NCI-H1694 treated with DMSO at 0.1 percent for 48 hours (cell line): ENCODE measurements at places on chromosomes 2 and 18.
A peak's percentile ranks its signal among the peaks of the same experiment; 100 is the strongest.

- DNase-seq: no peak
Measured at GRCh38 chr2:41111836-41112627, 660.1 kb upstream of the SLC8A1 start.

DNA sequence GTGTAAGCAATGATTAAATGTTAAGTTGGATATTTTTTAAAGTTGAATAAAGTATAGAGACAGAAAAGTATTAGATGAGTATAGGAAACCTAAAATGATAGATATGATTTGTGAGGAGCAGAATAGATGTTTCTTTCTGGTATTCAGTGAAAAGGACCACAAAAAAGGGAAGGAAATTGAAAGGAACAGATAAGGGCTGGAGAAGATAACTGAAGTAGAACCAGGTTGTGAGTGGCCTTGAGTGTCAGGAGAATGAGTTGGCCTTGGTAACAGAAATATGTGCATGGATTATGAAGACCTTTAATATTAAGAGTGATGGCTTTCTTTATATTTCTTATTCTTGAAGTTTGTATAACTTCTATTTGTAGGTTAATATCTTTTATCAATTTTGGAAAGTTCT is 543.5 kb downstream of the METTL4 start:
- DNase-seq: no peak

DNA sequence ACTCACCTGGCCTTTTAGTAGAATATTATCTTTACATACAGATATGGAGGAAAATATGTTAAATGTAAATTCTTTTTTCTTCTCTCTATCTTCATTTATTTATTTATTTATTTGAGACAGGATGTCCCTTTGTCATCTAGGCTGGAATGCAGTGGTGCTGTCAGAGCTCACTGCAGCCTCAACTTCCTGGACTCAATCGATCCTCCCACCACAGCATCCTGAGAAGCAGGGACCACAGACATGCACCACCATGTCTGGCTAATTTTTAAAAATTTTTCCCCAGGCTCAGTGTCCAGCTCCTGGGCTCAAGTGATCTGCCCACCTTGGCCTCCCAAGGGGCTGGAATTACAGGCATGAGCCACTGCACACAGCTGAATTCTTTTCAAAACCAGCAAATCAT is 20.3 kb downstream of the KYNU start:
- no peak for DNase-seq

- DNase-seq: peak; percentile 72
Measured at GRCh38 chr2:57892920-57893319, 153.7 kb upstream of the VRK2 start.

DNA sequence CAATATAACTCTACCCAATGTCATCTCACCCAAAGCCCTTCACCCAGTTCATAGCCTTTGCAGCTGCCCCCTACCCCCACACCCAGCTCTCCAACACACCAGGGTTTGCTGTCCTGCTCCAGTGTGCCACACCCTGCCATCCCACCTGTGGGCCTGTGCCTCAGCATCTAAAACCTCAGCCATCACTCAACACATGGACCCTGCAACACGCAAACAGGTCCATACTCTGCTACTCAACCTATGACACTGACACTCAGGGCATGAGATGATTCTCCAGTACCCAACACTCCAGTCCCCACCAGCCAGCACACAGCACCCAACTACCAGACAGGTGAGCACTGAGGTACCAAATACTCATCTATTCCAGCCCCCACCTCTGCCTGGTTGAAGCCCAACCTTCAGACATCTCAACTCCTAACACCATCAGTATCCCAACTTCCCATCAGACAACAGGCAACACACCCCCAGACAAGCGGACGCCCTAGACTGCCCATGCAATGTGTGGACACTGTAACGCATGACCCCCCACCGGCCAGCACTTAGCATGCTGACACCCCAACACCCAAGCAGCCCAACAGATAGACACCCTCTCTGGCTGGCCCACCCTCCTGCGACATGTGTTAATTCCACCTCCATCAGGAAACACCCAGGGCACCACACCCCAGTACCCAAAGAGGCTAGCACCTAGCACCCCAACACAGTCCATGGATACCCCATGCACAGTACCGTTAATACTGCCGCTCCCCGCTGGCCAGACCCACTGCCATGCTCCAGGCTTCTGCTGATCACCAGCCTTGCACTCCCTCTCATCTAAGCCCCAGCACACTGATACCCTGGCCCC is 25.0 kb downstream of the ZAP70 start:
- DNase-seq: no peak

DNA sequence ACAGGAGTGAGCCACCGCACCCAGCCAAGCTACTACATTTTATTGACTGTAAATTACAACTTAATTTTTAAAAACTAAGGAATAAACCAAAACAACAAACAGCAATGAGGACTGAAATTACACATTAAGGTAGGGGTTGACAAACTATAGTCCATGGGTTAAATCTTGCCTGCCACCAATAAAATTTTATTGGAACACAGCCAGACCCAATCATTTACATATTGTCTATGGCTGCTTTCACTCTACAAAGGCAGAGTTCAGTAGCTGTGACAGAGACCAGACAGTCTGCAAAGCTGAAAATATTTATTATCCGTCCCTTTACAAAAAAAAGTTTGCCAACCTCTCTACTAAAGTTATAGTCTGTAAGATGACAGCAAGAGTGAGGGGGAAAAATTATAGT is 24.3 kb upstream of the UGP2 start:
- no peak for DNase-seq

DNA sequence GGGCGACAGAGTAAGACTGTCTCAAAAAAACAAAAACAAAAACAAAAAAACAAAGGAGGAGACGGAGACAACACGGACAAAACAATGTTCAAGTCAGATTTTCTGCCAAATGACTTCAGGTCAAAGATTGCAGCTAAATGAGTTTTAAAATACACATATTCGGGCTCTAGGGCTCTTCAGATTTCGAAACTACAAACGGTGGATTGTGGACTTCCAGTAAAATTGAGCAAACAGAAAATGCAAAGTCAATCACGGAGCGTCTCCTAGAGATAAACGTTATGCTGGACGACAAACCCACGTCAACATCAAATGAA is 558 bp downstream of the MRPS5 start:
- DNase-seq: no peak

GRCh38 chr2:26754972-26755670 is 9.0 kb upstream of the SLC35F6 start:
- DNase-seq: no peak

- DNase-seq: no peak
Measured at GRCh38 chr2:43425659-43426058, 170.2 kb downstream of the THADA start.

GRCh38 chr2:14047491-14047890 is 585.0 kb upstream of the LRATD1 start:
- no peak for DNase-seq

- no peak for DNase-seq
Measured at GRCh38 chr2:203732953-203733510, 26.6 kb downstream of the CD28 start.

DNA sequence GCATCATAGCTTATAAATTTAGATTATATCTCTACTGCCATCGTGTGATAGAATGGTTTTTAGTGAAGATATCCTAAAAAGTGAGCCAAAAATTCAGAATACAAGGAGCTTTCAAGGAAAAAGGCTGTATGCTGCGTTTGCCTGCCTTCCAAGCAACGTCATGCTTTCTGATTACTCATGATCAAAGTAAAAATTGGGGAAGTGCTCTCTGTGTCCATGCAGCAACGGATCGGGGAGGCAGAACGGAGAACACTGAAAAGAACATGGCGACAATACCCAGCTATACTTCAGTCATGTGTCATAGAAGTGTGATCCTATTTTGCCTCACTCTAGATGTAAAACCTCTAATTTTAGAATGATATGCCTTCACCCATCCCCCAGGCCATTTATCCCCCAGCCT is 185.7 kb downstream of the SUCLG1 start:
- DNase-seq: no peak

- no peak for DNase-seq
Measured at GRCh38 chr2:236093134-236093533, 75.1 kb downstream of the GBX2 start.

DNA sequence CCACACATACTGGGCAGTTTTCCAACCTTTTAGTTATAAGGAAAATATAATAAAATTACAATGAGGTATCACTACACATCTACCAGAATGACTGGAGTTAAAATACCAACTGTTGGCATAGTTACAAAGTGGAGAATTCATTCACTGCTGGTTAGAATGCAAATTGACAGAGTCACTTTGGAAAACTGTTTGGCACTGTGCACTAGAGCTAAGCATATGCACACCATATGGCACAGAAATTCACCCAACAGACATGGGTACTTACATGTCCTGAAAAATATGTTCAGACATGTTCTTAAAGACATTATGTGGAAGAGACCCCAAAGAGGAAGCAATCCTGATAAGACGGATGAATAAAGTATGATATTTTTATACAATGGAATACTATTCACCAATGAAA is 686.1 kb upstream of the RAB6C start:
- DNase-seq: peak; percentile 88

GRCh38 chr2:212968284-212969081 is 182.9 kb downstream of the IKZF2 start:
- DNase-seq: no peak

- DNase-seq: peak; percentile 38
Measured at GRCh38 chr2:24793761-24794435, 673 bp downstream of the CENPO start.

- DNase-seq: no peak
Measured at GRCh38 chr2:18814387-18814786, 225.0 kb upstream of the NT5C1B start.

DNA sequence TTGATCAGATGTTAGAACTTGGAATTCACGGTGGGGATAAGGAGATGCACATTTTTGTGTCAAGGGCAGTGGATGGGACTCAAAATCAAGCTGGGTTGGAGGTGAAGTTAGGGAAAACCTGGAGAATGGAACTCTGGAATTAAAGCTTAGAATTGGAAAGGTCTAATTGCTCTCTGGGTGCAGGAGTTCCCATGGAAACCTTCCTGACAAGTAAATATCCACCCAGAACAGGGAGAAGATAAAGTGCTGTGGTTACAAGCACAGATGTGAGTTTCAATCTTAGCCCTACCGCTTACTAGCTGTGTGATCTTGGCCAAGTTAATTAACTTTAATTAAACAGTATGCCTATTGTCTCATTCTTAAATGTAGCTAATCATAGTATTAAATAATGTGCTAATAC is 71.3 kb upstream of the TCF7L1 start:
- no peak for DNase-seq

DNA sequence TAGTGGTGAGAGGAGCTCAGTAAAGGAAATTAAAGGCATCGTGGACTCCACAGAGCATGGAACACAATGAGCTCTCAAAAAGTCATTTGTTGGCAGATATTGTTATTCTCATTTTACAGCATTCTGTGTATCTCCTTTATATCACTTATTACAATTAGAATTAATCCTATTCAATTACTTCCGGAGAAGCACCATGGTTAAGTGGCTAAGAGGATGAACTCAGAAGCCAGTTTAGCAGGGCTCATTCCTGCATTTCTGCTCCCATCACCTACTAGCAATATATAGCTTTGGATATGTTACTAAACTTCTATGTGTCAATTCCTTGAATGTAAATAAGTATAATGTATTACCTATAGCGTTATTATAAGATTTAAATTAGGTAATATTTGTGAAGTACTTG is 683.3 kb downstream of the IRS1 start:
- no peak for DNase-seq

DNA sequence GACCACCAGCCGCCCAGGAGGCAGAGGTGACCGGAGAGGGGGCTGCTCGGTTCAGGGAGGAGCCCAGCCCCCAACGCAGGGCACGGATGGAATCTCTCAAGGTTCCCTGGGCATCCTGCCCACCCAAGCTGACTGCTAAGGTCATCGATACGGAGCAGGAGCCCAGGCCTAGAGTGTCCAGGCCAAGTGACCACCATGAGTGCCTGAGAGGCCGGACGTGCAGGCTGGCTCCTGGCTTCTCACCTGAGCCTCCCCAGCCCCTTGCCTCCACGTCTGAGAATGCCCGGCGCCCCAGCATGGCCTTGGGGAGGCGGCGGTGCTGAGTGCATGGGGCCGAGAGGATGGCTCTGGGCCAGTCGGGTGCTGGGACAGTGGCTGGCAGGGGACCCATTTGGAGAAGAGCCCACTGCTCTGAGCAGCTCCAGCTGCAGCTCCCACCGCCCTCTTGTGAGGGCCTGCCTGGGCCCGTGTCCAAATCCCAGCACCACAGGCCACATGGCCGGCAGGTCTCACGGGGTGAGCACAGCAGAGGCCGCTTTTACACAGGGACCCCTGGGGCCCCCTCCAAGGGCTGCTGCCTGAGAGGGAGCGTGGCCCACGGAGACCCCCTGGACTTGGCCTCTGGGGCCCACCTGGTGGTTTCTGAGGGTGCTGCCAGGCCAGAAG is 102.8 kb upstream of the CTDP1 start:
- peak; percentile 10 for DNase-seq

DNA sequence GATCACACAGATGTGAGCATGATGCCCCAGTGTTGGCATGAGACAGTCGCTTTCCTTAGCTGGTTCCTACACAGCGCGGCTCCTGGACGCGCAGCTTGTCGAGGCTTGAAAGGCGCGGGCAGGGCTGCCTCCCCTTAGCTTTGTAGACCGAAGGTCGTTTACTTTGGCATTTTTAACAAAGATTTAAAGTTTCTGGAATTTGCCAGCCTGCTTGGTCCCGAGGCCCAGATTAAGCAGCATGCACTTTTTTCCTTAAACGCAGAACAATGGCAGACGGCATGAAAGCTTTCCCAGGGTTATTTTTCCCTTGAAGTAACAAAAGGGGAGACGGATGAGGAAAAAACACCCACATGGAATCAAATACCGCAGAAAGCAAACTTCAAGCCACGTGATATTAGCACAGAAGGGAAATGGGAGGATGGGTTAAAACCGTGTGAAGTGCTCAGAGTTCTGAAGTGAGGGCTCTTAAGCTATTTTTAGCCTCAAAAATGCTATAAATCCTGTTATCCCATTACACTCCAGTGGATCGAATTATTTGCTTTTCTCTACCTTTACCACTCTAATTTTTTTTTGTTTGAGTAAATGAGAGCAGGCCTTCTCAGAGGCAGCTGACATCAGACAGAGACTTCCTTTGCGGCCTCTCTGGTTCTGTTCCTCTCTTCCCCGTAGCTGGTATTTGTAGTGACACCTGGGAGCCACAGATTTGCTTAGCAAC is 55.7 kb downstream of the NPAS2 start:
- DNase-seq: no peak

- DNase-seq: no peak
Measured at GRCh38 chr2:118618279-118618678, 229.2 kb downstream of the EN1 start.

- no peak for DNase-seq
Measured at GRCh38 chr2:235643680-235644511, 150.1 kb downstream of the AGAP1 start.

DNA sequence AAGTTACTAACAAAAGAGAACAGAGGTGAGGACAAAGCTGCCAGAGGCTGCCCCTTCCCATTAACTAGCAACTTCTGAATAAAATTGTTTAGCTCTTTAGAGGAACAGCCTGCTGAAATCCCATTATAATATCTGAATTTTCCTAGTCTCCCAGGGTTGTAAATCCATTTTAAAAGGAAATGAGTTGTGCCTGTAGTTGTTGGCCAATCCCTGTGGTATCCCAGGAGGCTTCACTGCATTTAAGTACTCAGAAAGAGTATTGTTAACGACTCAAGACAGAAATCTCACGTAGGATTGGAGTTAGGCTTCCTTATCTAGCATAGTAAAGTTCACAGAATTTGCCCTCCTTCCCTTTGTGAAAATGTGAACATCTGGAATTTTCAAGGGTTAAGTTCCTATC is 8.9 kb downstream of the LAPTM4A start:
- DNase-seq: no peak

GRCh38 chr2:136114382-136114781 is 3.6 kb downstream of the CXCR4 start:
- DNase-seq: no peak

- no peak for DNase-seq
Measured at GRCh38 chr18:65755616-65756015, 4.8 kb downstream of the CDH7 start.
